GM23248 (cell line): ENCODE measurements at places on chromosomes 6 and 20.

DNA sequence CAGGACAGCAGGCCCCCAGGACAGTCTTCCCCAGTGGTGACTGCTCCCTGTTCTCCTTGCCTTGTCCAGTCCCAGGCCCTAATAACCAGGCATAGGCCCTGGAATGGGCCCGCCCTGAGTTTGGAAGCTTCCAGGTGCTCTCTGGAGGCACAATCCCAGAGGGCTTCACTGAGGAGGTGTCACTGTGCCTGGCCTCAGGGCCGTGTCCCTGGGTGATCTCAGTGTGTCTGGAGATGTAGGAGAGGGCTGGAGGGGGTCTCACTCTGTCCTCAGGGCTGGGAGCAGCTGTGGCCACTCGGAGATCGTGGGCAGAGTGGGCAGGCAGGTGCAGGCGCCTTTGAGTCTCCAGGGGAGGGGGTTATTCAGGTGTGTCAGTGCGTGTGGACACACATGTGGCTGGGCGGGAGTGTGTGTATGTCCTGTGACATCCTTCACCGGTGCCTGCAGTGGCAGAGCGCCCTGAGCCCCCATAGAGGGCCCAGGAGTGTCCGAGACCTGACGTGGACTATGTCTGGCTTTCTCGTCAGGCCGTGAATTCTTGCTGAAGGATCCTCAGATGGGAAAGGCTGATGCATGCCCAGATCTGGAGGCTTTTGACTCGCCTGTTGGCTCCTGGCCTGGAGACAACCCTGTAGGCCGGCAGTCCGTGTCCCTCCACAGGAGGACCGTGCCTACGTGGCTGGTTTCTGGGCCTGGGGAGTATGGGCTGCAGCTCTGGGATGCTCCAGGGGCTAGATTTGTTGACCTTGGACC, 5.5 kb upstream of the NPBWR2 start:
- H3K36me3 ChIP-seq = no peaks in the 10 kb centered on the region
- no peaks in the 10 kb centered on the region for H3K4me1 ChIP-seq
- no peaks in the 10 kb centered on the region; the same call in 1 of the 2 replicates for H3K27me3 ChIP-seq
- no peak overlapping the region for H3K4me3 ChIP-seq
- H3K27ac ChIP-seq = no peak overlapping the region

DNA sequence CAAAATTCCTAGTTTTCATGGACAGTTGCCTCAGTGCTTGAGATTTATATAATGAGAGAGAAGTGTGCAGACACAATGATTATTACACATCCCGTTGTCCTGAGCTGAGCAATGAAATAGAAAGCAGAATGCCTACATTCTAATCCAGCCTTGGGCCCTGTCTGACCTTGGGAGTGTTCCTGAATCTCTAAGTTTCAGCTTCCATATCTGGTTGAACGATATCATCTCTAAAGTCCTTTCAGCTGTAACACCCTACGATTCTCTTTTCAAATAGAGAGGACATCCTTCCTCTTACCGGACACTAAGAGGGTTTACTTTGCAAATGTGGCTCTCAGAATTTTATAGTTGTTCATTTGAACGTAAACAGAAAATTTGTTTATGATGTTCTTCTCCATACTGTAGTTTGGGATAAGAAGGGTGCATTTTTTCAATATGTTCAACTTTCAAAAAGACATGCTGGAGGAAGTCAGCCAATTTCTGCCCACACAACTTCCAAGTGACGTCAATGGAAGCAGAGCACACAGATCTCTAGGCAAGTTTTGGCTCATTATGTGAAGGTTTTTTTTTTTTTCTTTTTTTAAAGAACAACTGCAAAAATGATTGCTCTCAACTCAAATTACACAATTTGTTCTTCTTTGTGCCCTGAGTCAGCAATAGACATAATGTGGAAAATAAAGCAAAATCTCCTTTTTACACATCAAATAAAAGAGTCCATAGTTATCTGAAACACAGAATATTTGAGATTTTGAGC, 50.4 kb downstream of the PDE7B start:
- H3K27ac ChIP-seq = peak overlapping the region; percentile 86
- no peaks in the 10 kb centered on the region for H3K36me3 ChIP-seq
- H3K4me3 ChIP-seq = peak overlapping the region; percentile 59
- no peaks in the 10 kb centered on the region for H3K27me3 ChIP-seq

- H3K27me3 ChIP-seq = peaks cover 38% of the 10 kb centered on the region
- no peaks in the 10 kb centered on the region for H3K4me1 ChIP-seq
- no peak overlapping the region for H3K4me3 ChIP-seq
- no peak for DNase-seq
These were observed 226.9 kb upstream of the KCNG1 start for GRCh38 chr20:51249781-51250180.

DNA sequence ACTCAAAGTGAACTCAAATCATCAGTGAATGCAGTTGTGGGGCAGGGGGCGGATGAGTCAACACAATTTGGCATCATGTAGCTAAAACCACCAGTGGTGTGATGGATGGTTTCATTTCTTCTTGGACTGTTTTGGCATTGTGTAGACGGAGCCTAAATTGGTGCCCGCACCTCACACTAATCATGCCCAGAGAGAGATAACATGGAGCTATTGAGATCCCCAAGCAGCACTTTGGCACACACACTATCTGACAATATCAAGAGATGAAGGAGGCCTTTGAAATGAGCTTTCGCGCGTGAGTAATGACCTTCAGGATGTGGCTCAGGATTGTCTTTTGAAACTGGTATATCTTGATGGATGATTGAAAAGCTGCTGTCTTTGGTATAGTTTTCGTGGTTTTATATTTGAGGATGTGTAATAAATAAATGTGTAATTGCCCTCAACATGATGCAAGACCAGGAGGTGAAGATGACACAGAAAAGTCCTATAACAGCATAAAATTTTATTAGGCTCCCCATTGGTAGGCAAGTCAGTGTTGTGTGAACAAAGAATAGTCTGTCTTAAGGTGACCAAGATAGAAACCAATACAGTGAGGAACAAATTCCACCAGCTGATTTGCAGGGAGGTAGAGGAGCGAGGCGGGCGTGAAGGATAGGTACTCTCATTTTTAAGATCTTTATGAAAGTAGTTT, 174.2 kb downstream of the TSHZ2 start:
- no peaks in the 10 kb centered on the region for H3K27me3 ChIP-seq
- peaks cover 5% of the 10 kb centered on the region; the same call in 1 of the 2 replicates for H3K4me1 ChIP-seq
- no peak for DNase-seq
- no peaks in the 10 kb centered on the region for H3K36me3 ChIP-seq
- no peak overlapping the region for H3K4me3 ChIP-seq

DNA sequence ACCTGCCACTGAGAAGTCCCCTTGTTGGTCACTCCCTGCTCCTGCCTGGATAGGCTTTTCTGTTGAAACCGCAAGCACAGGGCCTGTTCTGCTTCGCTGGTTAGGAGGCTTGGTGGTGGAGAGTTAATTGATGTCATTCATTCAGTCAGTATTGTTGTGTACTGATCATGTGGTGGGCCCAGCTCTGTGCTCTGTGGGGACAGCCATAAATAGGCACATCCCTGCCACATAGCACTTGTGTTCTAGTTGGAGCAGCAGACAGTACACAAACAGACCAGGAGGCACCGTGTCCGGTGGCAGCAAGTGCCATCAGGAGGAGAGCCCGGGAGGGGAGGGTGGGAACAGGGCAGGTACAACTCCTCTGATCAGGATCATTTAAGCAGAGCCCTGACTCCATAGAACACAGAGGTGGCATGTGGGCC, 155.2 kb upstream of the INSM1 start:
- H3K4me3 ChIP-seq = no peak overlapping the region
- DNase-seq = no peak
- H3K27ac ChIP-seq = no peak overlapping the region
- no peaks in the 10 kb centered on the region; the same call in 1 of the 2 replicates for H3K4me1 ChIP-seq

DNA sequence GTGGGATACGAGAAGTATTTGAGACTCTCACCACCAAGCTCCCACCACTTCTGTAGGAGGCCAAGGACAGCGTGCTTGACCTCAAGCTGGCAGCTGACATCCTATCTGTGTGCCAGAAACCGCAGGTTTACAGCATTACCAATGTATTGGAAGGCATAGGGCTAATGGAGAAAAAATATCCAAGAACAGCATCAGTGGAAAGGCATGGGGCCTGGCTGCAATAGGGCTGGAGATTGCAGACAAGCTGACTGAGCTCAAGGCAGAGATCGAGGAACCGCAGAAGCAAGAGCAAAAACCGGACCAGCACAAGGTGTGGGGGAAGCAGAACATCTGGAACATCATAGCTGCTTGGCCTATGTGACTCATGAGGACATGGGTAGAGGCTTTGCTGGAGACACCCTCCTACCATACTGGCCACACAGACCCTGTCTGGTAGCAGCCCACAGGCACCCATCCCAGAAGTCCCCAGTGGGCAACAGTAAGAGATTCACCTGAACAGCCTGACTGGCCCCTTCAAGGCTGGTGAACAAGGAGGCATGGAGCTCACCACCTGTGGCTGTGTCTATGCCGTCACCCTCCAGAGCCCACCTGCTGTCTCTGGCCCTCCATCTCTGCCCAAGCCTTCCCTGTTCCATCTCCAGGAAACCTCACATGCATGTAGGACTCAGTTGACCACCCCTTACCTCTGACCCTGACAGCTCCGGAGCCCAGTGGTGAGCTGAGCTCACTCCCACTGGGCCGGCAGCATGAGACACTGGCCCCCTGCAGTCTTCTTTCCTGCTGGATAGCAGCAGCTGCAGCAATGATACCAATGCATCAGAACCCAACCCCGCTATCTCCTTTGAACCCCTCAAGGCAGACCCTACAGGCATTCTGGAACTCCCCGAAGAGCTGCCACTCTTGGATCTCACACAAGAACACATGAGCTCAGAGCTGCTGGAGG, 171.1 kb downstream of the KIF6 start:
- H3K4me3 ChIP-seq = no peak overlapping the region
- 0 out of 2 replicates have a peak overlapping the region, but pooled peaks have one; percentile 8 for H3K27ac ChIP-seq
- H3K27me3 ChIP-seq = no peaks in the 10 kb centered on the region
- no peaks in the 10 kb centered on the region for H3K36me3 ChIP-seq

GRCh38 chr20:61119794-61120410, 132.2 kb upstream of the CDH4 start:
- peaks cover 12% of the 10 kb centered on the region; the same call in 1 of the 2 replicates for H3K4me1 ChIP-seq
- no peak overlapping the region for H3K27ac ChIP-seq
- H3K4me3 ChIP-seq = no peak overlapping the region
- no peak for DNase-seq

DNA sequence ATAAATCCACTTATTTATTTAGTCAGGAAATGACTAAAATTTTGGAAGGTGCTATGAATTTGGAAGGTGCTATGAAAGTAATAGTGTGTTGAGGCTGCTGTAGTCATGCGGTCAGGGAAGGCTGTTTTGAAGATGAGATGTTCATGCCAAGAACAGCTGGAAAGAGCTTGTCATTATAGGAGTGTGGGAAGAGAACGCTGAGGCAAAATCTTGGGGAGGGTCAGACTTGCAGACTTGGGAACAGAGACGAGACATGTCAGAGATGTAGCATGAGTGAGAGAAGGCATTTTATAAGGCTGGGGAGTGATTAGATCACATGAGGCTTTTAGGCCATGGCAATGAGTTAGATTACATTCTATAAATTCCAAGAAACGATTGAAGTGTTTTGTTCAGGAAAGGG, 124.0 kb upstream of the B3GAT2 start:
- no peak overlapping the region; the same call in 1 of the 2 replicates for H3K27ac ChIP-seq
- no peaks in the 10 kb centered on the region for H3K27me3 ChIP-seq
- peak; percentile 82 for DNase-seq
- no peak overlapping the region for H3K4me3 ChIP-seq
- H3K4me1 ChIP-seq = peaks cover 35% of the 10 kb centered on the region

DNA sequence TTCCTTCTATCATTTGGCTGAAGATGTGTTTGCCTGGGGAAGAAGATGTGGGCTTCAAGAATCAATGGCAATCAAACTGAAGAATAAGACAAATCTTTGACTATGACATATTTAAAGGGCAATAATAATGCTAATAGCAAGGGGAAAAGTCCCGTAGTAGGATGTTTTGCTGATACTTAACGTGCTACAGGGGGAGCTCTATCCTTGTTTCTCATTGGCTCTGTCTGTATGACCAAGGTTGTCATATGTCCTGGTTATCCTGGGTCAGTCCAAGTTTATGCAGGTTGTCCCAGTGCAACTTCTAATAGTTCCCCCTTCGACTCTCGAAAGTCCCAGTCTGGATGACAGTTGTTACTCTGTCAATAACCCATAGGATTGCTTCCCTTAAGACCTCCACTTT, 321.3 kb downstream of the DHX35 start:
- no peak overlapping the region for H3K27ac ChIP-seq
- no peak for DNase-seq
- H3K36me3 ChIP-seq = no peaks in the 10 kb centered on the region
- H3K4me1 ChIP-seq = no peaks in the 10 kb centered on the region

DNA sequence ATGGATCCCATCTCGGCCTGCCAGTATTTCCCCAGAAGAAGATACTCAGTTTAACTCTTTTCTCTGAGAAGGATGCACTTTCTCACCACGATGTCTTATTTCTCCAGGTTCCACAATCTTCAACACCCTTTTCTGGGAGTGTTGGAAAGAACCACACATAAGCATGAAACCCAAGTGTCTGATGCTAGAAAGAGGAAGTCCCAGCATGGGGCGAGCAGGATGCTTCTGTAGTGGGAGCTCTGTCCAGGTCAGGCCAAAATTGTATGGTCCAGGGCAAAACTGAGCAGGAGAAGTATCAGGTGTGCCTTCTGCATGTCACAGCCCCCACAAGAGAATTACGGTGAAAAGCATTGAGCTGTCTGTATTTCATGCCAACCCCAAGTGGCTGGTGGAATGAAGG, 11.0 kb downstream of the TREM1 start:
- H3K27me3 ChIP-seq = peaks cover 4% of the 10 kb centered on the region; the same call in 1 of the 2 replicates
- H3K4me1 ChIP-seq = no peaks in the 10 kb centered on the region
- H3K4me3 ChIP-seq = no peak overlapping the region

GRCh38 chr6:137775720-137776119, 91.3 kb upstream of the TNFAIP3 start:
- DNase-seq = no peak
- H3K27me3 ChIP-seq = no peaks in the 10 kb centered on the region
- H3K4me1 ChIP-seq = 0 out of 2 replicates have a peak, but pooled peaks cover 3% of the 10 kb centered on the region
- H3K36me3 ChIP-seq = no peaks in the 10 kb centered on the region
- H3K4me3 ChIP-seq = no peak overlapping the region

DNA sequence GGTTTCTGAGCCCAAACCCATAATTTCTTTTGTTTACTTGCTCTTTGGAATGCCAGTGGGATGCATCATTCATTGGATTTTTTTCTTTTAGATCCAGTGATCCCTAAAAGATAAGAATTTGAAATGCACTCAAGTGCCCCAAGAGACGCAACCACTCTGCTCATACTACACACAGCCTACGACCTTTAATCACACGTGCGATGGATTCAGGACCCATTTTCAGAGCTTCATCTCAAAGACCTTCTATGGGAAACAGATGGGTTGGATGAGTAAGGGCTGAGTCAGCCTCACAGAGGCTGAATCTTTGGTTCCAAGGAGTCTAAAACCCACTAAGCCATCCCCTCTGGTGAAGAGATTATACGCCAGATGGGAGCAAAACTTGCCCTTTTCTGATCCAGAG, 265.5 kb upstream of the EXOC2 start:
- peaks cover 15% of the 10 kb centered on the region for H3K4me1 ChIP-seq
- H3K36me3 ChIP-seq = no peaks in the 10 kb centered on the region
- peak; percentile 90 for DNase-seq
- no peaks in the 10 kb centered on the region for H3K27me3 ChIP-seq
- H3K4me3 ChIP-seq = no peak overlapping the region
- H3K27ac ChIP-seq = peak overlapping the region; percentile 61

DNA sequence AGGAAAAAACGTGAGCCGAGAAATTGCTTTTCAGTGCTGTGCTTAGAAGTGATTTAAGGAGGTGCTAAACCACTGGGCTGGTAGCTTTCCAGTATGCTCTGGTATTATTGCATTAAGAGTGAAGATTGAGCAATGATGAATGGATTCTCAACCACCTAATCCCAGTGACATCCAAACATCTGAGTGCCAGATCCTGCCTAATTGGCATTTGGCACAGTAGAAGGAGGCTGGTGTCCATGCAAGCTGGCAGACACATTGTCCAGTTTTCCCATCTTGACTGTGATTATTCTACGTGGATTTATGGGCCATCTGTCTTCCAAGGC, 398.0 kb upstream of the PLCB4 start:
- H3K4me3 ChIP-seq = no peak overlapping the region
- no peak overlapping the region for H3K27ac ChIP-seq
- H3K4me1 ChIP-seq = peaks cover 13% of the 10 kb centered on the region
- no peaks in the 10 kb centered on the region for H3K27me3 ChIP-seq
